Natural killer cell (primary cell): ENCODE measurements at places on chromosomes 7 and 10.

- no peak for DNase-seq
Measured at GRCh38 chr7:53306846-53307245, 271.4 kb downstream of the POM121L12 start.

DNA sequence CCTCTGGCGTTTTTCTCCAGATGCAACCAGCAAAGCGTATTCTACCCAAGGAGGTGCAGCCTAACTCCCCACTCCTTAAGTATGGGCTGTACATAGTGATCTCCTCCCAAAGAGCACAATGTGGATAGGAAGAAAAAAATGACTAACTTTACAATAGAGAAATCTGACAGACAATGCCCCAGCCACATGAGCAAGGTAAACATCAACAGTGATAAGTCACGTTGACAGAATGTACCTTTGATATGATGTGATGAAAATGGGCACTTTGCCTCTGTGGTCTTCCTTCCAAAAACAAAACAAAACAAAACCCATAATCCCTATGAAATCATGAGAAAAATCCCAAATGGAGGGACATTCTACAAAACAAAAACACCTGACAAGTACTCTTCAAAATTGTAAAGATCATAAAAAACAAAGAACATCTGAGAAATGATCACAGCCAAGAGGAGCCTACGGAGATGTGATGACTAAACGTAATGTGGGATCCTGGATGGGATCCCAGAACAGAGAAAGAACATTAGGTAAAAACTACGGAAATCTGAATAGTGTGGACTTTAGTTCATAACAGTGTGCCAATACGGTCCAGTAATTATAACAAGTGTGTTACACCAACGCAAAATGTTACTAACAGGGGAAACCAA, 50.6 kb downstream of the ABLIM1 start:
- no peak for DNase-seq

- DNase-seq: no peak
Measured at GRCh38 chr7:124722292-124722691, 43.3 kb downstream of the GPR37 start.

DNA sequence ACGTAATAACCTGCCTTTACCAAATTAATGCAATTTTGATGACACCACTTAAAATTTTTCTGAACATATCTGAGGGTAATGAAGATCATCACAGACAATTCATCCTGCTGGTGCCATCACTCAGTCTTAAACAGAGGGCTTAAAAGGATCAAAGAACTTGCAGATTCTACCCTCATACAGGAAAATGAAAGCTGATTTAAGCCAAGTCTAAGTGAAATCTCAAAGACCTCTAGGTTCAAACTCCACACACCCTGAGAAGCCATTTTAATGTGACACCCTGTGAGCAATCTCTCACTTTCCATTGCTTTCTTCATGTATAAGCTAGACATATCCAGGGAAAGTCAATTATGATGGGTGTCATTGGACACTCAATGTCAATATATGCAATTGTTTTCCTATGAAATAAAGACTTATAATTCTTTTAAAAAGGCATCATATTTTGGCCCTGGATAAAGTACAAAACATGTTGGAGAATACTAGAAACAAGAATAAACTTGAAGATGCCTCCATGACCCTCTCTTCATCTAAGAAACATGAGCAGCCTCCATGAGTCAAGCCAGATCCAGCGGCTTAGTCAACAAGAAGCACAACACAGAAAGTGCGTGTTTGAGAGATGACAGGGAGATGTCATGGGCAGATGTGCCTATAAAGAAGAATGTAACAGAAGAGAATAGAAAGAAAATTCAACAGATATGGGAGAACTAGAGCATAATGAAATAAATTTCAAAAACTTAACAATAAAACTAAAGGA, 291.9 kb downstream of the PARD3 start:
- DNase-seq: no peak

- DNase-seq: no peak
Measured at GRCh38 chr7:70699271-70699670, 432.7 kb upstream of the GALNT17 start.
